ENCODE measurements at places on chromosomes 12 and 14.
A peak's percentile ranks its signal among the peaks of the same experiment; 100 is the strongest.

GRCh38 chr12:3973973-3974644 is 100.9 kb upstream of the PARP11 start:
- no peak for DNase-seq

DNA sequence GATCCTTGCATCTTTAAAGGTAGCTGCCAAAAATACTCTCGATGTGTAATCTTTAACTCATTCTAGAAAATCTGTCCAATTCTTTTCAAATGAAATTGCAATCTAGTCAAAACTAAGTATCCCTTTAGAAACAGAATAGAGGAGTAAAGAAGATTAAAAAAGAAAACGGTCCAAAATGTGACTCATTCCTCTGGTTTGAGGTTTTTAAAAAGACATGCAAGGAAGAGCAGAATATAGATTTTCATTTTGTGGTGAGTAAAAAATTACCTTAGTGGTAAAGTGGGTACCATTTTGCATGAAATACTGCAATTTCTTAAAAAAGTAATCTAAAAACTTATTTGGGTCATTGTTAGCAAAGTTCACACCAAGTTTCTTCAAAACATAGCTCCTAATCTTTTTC is 108.4 kb downstream of the BRMS1L start:
- no peak for DNase-seq

GRCh38 chr14:60294411-60295069 is 45.5 kb downstream of the PPM1A start:
- DNase-seq: no peak

GRCh38 chr12:105954951-105955931 is 183.5 kb downstream of the NUAK1 start:
- no peak for DNase-seq

DNA sequence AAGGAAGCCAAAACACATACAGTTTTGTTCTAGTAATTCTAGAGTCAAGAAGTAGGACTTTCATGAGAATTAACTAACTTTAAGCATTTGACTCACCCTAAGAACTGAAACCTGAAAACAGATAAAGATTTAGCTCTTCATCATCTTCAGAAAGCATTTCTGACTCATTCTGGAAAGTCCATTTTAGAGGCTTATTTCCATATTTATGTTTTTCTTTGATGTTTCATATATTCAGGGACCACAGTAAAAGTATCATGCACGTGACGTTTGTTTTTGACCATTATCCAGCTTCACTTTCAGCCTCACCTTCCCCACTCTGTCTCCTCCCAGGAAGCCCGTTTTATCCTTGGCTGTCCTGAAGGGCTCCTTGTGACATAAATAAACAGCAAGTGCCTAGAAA is 79.2 kb downstream of the MDGA2 start:
- no peak for DNase-seq

- no peak for DNase-seq
Measured at GRCh38 chr14:105938055-105938863, 411.9 kb downstream of the TMEM121 start.

- DNase-seq: no peak
Measured at GRCh38 chr12:132619386-132620112, 973 bp downstream of the P2RX2 start.

- DNase-seq: no peak
Measured at GRCh38 chr14:72812292-72812851, 81.5 kb downstream of the DPF3 start.

DNA sequence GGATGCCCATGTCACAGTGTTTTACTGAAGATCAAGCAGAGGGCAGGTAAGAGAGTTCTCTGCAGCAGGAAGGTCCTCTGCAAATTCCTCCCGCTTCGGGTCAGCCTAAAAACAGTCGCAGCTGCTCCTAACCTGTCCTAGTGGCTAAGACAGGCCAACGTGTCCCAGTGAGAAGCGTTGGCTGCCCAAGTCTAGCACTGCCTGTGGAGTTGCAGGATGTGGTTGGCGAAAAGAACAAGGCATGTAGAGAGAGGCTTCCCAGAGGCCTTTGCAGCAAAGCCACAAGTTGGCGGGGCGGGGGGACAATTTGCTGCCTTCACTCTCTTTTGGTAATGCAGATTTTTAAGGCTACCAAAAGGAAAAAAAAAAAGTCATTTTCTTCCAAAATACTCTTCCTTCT is 340.1 kb downstream of the BCL11B start:
- no peak for DNase-seq

GRCh38 chr12:110627500-110628195 is 13.7 kb downstream of the TCTN1 start:
- no peak for DNase-seq

DNA sequence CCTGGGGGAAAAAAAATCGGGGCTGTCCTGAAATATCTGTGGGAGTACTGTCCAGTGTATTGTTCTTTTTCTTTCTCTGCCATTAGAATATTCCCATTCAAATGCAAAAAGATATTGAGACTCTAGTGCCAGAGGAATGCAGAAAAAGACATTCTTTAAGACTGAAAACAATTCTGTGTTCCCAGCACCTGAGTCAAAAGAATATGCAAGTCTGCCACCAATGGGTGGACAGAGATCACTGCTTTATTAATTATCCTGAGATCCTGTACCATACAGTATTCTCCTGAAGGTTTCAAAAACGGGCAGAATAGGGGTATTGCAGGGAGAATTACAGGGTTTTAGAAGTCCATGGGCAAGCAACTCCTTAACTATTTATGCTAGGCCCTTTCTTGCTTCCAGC is 361.8 kb downstream of the C12orf50 start:
- DNase-seq: peak; percentile 4

- no peak for DNase-seq
Measured at GRCh38 chr14:99728231-99728920, 44.3 kb downstream of the CYP46A1 start.

GRCh38 chr14:90660865-90661570 is 155.2 kb downstream of the TTC7B start:
- no peak for DNase-seq

GRCh38 chr12:11653215-11653753 is 3.8 kb downstream of the ETV6 start:
- no peak for DNase-seq

- no peak for DNase-seq
Measured at GRCh38 chr12:57254506-57255280, 3.7 kb upstream of the STAC3 start.

- no peak for DNase-seq
Measured at GRCh38 chr14:54881761-54882401, 20.7 kb downstream of the GCH1 start.

- no peak for DNase-seq
Measured at GRCh38 chr12:6967651-6968100, 2.8 kb downstream of the PHB2 start.

- peak; percentile 74 for DNase-seq
Measured at GRCh38 chr12:130031571-130032189, 127.9 kb upstream of the TMEM132D start.

DNA sequence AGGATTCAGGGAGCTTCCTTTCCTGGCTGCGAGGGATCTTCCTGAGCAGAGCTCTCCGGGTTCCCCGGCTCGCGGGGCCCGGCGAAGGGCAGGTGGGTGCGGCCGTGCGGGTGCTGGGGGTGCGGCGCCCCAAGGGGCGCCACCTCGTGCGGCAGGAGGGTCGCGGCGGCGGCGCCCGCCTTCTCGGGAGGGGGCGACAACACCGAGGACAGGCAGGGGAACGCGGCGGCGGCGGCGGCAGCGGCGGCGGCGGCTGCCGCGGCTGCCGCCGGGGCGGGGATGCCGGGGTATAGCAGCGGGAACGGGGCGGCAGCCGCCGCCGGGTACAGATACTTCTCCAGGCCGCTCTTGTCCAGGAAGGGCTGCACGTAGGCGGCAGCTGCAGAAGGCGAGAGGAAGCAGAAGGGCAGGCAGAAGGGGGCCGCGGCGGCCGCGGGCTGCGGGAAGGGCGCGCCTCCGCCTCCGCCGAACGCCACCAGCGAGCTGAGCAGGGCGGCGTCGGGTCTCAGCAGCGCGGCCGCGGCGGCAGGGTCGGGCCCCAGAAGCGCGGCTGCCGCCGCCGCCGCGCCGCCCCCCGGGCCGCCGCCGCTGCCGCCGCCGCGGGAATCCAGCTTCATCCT is 2.7 kb downstream of the BHLHE41 start:
- no peak for DNase-seq

DNA sequence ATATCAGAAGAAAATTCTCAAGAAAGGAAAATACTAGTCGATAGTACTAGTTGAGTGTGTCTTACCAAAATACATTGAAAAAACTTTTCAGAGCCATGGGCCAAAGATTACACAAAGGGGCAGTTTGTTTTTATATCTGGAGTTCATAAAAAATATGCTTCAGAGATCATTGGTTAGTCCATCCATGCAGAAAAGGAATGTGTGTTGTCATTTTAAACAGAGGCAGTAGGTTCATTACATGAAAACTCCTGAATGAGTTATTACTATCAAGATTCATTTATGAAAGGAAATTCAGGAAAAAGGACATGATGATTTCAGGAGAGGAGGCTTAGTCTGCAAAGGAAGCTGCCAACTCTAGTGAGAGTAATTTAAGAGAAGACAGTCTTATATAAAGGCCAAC is 354.8 kb downstream of the AEBP2 start:
- DNase-seq: no peak

- DNase-seq: no peak
Measured at GRCh38 chr12:8637666-8638065, 25.0 kb downstream of the MFAP5 start.

GRCh38 chr14:38592764-38593442 is 337.0 kb upstream of the CLEC14A start:
- DNase-seq: no peak

DNA sequence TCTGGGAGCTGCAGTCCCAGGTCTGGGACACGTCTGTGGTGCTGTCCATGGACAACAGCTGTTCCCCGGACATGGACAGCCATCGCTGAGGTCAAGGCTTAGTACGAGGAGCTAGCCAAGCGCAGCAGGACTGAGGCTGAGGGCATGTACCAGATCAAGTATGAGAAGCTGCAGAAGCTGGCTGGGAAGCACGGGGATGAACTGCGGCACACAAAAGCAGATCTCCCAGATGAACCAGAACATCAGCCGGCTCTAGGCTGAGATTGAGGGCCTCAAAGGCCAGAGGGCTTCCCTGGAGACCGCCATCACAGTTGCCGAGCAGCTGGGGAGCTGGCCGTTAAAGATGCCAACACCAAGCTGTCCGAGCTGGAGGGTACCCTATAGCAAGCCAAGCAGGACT is 375.3 kb downstream of the SEC23A start:
- DNase-seq: no peak

- DNase-seq: peak; percentile 51
Measured at GRCh38 chr12:115249671-115250278, 565.8 kb upstream of the TBX3 start.

GRCh38 chr14:58738189-58738836 is 100.6 kb downstream of the DACT1 start:
- no peak for DNase-seq

- no peak for DNase-seq
Measured at GRCh38 chr12:31853977-31854376, 105.2 kb upstream of the RESF1 start.

- no peak for DNase-seq
Measured at GRCh38 chr12:94510128-94510527, 50.5 kb upstream of the CEP83 start.

- DNase-seq: no peak
Measured at GRCh38 chr14:60599727-60600126, 49.5 kb downstream of the SIX1 start.

DNA sequence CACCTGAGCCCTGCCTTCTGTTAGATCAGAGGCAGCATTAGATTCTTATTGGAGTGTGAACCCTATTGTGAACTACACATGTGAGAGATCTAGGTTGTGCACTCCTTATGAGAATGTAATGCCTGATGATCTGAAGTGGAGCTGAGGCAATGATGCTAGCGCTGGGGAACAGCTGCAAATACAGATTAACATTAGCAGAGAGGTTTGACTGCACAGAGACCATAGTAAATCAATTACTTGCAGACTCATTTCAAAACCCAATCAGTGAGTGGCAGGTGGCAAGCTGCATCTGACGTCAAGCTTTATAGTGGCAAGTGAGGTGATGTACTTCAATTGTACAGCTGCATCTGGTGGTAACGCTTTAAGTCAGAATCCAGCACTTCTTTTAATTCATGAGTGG is 141.6 kb downstream of the GPHN start:
- DNase-seq: peak; percentile 57

DNA sequence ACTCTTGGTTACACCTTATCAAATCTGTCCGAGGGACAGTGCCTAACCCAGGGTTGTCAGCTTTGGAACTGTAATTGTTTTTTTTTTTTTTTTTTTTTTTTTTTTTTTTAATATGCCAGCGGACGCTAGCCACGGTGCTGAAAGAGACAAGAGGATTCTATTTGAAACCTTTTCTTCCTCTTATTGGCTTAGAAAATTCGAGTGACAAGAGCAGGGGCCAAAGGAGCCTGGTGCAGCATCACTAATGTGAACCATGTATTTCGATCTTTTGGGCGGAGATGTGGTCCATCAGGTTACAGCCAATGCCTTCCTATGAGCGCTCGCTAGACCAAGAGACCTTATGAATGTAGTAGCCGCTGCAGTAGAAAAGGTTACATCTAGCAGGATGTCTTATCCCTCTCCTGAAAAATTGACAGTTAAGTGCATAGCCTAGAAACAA is 922 bp downstream of the PTPRR start:
- DNase-seq: peak; percentile 63

DNA sequence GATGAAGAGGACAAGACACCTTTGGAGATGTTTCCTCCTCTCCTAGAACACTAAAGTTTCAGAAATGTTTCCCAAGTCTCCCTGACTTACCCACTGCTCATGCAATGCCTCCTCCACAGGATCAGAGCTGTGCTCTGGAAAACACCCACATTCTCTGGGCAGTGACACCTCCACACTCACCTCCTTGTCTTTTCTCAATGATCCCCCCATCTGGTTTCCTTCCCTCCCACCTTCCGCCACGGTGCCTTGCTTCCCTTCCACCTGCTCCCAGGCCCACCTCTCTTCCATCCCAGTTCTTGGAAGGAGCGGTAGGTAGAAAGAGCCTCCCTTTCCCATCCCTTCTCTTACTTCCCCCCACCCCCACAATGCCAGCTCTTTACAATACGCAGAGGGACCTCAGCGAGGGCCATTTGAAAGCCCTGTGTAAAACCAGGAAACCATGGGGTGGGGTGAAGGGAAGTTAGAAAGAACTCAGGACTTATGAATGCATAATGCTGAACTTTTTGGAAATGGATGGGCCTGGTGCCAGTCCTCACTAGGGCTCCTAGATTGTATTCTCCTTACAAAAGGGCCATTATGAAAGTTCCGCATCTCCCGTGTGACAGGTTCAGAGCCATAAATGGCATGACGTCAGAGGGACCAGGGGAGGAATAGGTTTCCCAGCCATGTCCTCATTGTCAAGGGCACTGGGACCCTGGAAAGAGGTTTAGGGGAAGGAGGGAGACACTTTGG is 12.8 kb downstream of the FBLN5 start:
- no peak for DNase-seq

DNA sequence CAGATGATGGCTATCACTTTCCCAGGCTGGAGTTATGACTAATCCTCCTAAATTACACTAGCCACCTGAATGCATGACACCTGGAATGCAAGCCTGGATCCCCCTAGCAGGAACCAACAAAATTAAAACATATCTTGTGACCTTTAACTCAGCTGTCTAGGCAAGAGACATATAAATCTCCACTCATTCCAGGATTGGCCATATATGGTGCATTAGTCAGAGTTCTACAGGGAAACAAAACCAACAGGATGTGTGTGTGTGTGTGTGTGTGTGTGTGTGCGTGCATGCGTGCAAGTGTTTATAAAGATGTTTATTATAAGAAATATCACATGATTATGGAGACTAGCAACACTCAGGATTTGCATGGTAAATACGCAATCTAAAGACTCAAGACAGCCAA is 212.8 kb downstream of the KIF21A start:
- DNase-seq: no peak

Data from SK-N-DZ (cell line).